H9 (cell line): ENCODE measurements at places on chromosomes 7 and 10. TPM values are rescaled to one million over a fixed set of nuclear protein-coding genes. Genes with fewer than 3 reads are reported as not detected.

The GLI3 gene
- 43.0 and 45.0 TPM in 2 replicates for total RNA-seq

The KMT2E gene
- total RNA-seq: 34.2 and 38.2 TPM in 2 replicates

The PRXL2A gene
- 43.4 and 47.1 TPM in 2 replicates for total RNA-seq

The NANOS1 gene
- total RNA-seq: 4.5 and 5.5 TPM in 2 replicates

The AKR1D1 gene
- 0.31 and 0.48 TPM in 2 replicates for total RNA-seq

The MEOX2 gene
- not detected in 2 replicates for total RNA-seq

The C10orf53 gene
- not detected in 2 replicates for total RNA-seq

The AKR1C2 gene
- 0.74 and 0.83 TPM in 2 replicates for total RNA-seq

The PNLIPRP2 gene
- 0.24 and 0.26 TPM in 2 replicates for total RNA-seq

The CDC14C gene
- not detected in 2 replicates for total RNA-seq

The RBP3 gene
- not detected in 2 replicates for total RNA-seq

The SFTPA1 gene
- total RNA-seq: not detected in 2 replicates

The H2BK1 gene
- total RNA-seq: 0.97 TPM in 1 of 2 replicates, not detected in the other

The PON1 gene
- total RNA-seq: 0.15 and 0.90 TPM in 2 replicates

The STEAP1 gene
- 3.7 and 4.1 TPM in 2 replicates for total RNA-seq

The SLC26A4 gene
- 0.33 TPM in 1 of 2 replicates, not detected in the other for total RNA-seq

The ARHGAP22 gene
- total RNA-seq: 6.9 and 7.4 TPM in 2 replicates

The FKBP6 gene
- not detected in 2 replicates for total RNA-seq

The PGAM2 gene
- total RNA-seq: 5.6 and 8.7 TPM in 2 replicates

The WDR86 gene
- 8.1 and 9.4 TPM in 2 replicates for total RNA-seq

The SFRP4 gene
- total RNA-seq: not detected in 2 replicates

The GRID2IP gene
- 1.7 TPM in 2 replicates for total RNA-seq

The KCNMA1 gene
- 1.7 and 2.0 TPM in 2 replicates for total RNA-seq

The CYP26C1 gene
- total RNA-seq: 0.42 and 0.79 TPM in 2 replicates

The ANKRD61 gene
- total RNA-seq: 0.24 TPM in 1 of 2 replicates, not detected in the other

The SORBS1 gene
- 21.5 and 24.3 TPM in 2 replicates for total RNA-seq

The CARD11 gene
- 20.0 and 22.3 TPM in 2 replicates for total RNA-seq

The PSAP gene
- total RNA-seq: 336 and 346 TPM in 2 replicates

The GJD4 gene
- total RNA-seq: not detected in 2 replicates

The LRIT1 gene
- total RNA-seq: not detected in 2 replicates

The ANKRD30A gene
- not detected in 2 replicates for total RNA-seq

The CNNM1 gene
- 0.33 and 0.35 TPM in 2 replicates for total RNA-seq

The SH2B2 gene
- 9.4 and 10.4 TPM in 2 replicates for total RNA-seq

The LLCFC1 gene
- not detected in 2 replicates for total RNA-seq

The FANK1 gene
- 0.39 and 0.68 TPM in 2 replicates for total RNA-seq

The DDC gene
- not detected in 2 replicates for total RNA-seq

The PNLIPRP1 gene
- total RNA-seq: not detected in 2 replicates
